ENCODE measurements at places on chromosomes 7 and 10.
A peak's percentile ranks its signal among the peaks of the same experiment; 100 is the strongest.

GRCh38 chr10:114401195-114401791, 3.0 kb downstream of the AFAP1L2 start:
- no peak for DNase-seq

DNA sequence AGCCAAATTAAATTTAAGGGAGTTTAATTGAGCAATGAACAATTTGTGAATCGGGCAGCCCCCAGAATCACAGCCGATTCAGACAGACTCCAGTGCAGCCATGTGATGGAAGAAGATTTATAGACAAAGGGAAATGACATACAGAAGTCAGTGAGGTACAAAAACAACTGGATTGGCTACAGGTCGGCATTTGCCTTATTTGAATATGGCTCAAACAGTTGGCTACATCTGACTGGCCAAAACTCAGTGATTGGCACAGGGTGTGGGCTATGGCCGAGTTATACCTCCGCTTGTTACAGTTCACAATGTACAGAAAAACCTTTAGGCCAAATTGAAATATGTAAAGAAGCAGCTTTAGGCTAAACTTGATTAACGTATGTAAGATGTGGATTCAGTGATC, 30.8 kb upstream of the EIF4H start:
- no peak for DNase-seq

DNA sequence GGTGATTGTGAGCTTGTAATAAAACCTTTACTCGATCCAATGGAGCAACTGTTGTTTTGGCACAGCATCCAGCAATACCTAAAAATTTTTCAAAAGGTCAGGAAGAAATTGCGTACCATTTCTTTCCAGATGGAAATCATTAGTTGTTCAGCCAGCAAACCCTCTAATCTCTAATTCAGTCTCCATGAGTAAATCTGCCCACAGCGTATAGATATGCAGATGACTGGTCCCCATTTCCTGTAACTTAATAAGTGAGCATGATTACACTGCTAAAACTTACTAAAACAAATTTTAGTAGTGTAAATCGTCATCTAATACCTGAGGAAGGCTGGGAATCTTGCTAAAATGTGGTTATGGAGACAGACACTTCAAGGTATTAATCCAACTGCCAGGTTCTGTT, 10.6 kb downstream of the SLC25A16 start:
- no peak for DNase-seq

DNA sequence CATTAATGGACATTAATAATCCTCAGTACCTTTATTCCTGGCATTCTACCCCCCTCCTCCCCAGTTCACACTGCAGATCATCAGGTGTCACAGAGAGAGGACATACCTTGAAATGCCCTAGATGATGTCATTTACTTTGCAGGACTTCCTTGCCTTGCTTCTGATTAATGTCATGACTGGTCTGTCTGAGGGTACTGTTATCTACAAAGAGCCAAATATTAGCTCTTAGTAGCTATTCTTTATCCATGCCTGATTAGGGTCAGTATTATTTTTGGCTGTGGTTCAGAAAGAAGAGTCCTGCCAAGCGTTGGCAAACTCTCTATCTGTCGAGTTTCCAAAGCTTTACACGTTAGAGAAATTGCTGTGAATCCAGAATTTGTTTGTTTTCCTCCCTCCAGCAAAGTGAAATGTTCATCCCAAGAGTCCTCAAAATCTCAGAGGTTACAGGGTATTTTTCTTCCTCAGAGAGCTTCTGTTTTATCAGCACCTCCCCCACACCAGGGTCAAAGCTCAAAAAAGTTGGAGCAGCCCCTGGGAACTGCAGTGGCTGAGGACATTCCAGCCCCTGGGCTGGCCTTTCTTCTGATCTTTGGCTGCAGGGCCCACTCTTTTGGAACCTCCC, 12.6 kb downstream of the SCD start:
- no peak for DNase-seq

DNA sequence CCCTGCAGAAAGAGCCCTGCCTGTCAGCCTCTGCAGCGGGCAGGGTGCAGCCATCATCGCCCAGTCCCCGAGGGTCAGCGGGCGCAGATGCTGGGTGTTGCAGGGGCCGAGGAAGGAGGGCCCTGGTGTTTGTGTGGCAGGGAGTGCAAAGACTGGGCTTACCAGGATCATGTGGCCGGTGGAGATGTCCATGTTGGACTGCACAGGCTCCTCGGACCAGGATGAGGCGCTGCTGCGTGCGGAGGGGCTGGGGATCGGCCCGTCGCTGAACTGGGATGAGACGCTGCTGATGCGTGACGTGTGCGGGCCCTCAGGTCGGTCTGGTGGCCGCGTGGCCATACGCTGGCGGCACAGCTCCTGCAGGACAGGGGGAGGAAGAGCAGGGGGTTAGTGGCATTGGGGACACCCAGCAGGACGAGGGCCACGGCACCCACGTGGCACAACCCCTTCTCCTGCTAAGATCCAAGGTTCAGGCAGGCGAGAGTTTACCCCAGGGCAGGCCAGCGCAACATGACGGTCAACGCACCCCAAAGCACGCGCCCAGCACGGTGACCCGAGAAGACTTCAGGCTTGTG, 319.5 kb downstream of the DNAJB6 start:
- DNase-seq = no peak

GRCh38 chr10:96638696-96639095, 51.9 kb upstream of the TM9SF3 start:
- no peak for DNase-seq

DNA sequence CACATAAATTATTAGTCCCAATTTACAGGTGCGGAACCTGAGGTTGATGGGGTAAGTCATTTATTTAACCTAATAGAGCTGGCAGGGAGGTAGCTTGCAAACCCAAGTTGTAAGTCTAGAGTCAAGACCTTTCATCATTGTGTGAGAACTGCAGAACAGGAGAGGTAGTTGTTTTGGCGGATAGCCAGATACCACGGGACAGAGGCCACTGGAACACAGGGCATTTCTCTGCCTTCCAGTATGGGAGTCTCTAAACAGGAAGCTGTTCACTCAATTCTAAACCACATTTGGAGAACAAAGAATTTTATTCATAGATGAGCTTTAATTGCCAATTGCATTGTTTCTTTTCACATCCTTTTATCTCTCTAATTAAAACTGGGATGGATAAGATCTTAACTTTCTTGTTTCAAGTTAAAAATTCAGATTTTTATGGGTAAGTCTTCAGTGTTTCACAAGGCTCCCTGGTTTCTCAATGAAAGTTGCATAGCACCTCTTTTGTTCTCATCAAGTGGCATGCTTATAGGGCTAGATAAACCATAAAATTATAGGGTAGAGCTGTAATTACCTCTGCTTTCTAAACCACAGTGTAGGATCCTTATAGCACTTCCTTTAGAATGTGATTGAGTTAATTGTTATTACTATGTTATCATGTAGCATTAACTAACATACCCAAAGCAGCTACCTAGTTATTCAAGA, 489.0 kb downstream of the GATA3 start:
- DNase-seq = no peak

DNA sequence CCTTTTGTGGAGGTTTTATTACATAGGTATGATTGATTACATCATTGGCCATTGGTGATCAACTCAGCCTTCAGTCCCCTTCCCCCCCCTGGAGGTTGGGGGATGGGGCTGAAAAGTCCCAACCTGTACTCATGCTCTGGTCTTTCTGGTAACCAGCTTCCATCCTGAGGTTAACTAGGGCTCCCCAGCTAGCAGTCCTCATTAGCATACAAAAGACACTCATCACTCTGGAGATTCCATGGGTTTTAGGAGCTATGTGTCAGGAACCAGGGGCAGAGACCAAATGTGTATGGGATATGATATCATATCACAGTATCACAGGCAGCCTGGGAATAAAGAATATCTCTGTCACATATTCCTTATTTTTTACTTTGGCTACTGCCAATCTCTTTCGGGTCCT, 13.6 kb downstream of the CCSER2 start:
- DNase-seq = no peak

- no peak for DNase-seq
Observed at GRCh38 chr7:125057963-125058362, 128.3 kb upstream of the POT1 start.

GRCh38 chr7:76193466-76193865, 8.2 kb upstream of the SRRM3 start:
- no peak for DNase-seq

GRCh38 chr7:37446371-37446770, 2.3 kb downstream of the ELMO1 start:
- DNase-seq = no peak

GRCh38 chr7:132347123-132347522, 229.1 kb downstream of the PLXNA4 start:
- no peak for DNase-seq

GRCh38 chr10:19788075-19788686, 28.1 kb upstream of the PLXDC2 start:
- no peak for DNase-seq

DNA sequence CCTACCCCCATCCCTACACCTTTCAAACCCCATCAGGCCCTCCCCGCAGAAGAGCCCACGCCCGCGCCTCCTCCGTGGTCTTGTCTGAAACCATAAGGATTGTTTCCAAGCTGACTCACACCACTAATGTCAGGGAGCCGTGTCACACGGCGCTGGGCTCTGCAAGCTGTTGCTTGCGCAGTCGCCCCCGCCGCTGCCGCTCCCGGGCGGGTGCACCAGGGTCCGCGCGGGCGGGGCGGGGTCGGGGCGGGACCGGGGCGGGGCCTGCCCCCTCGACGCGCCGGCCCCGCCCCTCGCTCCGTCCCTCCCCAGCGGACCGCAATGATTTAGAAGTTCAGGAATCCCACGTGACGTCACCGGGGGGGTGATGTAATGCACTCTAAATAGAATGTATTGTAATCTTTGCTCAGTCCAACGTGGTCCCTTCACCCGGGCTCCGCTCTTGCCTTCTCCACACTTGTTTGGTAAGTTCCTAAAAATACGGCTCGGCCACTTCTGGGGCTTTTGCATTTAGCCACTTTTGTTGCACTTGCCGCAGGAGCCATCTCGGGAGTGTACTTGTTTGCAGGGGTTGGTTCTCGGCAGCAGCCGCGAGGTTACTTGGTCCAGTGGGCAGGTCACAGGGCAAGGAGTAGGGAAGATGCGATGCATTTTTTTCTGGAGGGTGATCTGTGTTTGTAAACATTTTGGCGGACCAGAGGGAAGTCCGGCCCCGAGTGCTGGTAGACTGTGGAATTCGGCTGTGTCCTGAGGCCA, 3.2 kb upstream of the CREB5 start:
- DNase-seq = peak; percentile 83

DNA sequence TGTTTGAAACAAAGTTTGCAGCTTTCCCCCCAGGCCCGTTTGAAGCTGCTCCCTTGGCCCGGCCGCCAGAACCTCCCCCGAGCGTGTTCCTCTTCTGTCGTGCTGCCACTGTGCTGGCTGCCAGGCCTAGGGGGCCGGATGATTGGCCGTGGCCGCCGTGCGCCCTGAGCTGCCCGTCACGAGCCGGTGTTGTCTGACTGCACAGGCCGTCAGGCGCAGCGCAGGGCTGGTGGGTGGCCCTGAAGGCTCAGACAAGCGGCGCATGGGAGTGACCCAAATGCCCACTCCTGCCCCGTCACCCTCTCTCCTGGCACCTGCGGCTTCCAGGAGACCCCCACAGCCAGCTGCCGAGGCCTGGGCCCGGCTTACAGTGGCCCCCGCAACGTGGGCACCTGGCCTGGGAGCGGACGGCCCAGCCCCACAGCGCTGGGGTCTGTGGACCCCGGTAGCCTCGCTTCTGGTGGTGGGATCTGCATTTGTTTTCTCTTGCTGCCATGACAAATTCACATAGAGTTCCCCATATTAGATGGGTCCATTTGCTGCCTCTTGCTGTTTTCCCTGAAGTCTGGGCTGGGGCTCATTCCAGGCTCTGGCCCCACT, 13.1 kb downstream of the JAKMIP3 start:
- DNase-seq = no peak

DNA sequence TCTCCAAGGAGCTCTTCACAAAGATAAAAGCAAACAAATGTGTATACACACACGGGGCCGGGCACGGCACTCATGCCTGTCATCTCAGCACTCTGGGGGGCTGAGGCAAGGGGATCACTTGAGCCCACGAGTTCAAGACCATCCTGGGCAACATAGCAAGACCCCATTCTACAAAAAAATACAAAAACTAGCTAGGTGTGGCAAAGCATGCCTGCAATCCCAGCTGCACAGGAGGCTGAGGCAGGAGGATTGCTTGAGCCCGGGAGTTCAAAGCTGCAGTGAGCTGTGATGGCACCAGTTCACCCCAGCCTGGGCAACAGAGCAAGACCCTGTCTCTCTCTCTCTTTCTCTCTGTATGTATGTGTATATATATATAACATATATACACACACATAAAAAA, 22.3 kb downstream of the TTYH3 start:
- peak; percentile 39 for DNase-seq

- DNase-seq = no peak
Observed at GRCh38 chr10:14686356-14686755, 88.3 kb downstream of the FAM107B start.

DNA sequence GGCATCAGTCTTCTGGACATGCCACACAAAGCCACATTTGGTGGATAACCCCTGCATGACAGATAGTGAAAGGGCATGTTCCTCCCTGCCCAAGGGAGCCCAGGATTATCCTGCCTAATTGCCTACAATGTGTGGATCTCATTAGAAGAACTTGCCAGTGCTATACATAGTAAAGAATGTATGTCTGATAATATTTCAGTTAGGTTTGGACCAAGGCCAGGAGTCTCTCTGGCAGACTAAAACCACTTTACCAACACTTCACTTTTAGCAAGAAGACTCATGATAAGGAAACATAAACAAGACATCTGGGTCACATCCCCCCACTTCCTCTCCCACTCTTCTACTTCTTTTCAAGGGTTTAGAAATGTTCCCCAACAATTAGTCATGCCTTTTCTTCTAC, 196.7 kb downstream of the MTERF1 start:
- no peak for DNase-seq

GRCh38 chr10:114990991-114991390, 53.0 kb downstream of the TRUB1 start:
- peak; percentile 48 for DNase-seq

GRCh38 chr7:64889686-64890162, 13.3 kb upstream of the ZNF273 start:
- DNase-seq = no peak

DNA sequence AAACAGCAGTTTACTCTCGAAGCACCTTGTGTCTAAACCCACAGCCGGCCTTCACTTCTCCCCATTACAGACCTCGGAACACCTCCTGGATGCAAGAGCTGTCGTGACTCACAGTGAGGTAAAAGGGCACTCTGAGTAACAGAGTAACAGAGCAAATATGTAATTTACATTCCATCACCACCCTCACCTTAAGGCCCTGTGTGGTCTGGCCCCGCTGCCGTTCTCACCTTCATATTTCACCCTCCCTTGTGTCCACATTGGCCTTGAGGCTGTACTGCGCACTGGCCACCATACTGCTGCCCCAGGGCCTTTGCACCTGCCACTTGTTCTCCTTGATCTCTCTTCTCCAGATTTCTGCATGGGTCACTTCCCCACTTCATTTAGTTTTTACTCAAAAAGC, 12.6 kb downstream of the FFAR4 start:
- no peak for DNase-seq

- DNase-seq = no peak
Observed at GRCh38 chr7:38330039-38330438, 56.6 kb upstream of the TARP start.

GRCh38 chr10:130354573-130354954, 218.4 kb downstream of the GLRX3 start:
- DNase-seq = no peak

- DNase-seq = no peak
Observed at GRCh38 chr10:78472551-78472890, 438.9 kb downstream of the RPS24 start.

- no peak for DNase-seq
Observed at GRCh38 chr10:22477334-22478287, 132.3 kb downstream of the SPAG6 start.

All from NCI-H345 (cell line).